Esophagus squamous epithelium (tissue), 5 donors: ENCODE measurements at places on chromosomes 5 and 9.

DNA sequence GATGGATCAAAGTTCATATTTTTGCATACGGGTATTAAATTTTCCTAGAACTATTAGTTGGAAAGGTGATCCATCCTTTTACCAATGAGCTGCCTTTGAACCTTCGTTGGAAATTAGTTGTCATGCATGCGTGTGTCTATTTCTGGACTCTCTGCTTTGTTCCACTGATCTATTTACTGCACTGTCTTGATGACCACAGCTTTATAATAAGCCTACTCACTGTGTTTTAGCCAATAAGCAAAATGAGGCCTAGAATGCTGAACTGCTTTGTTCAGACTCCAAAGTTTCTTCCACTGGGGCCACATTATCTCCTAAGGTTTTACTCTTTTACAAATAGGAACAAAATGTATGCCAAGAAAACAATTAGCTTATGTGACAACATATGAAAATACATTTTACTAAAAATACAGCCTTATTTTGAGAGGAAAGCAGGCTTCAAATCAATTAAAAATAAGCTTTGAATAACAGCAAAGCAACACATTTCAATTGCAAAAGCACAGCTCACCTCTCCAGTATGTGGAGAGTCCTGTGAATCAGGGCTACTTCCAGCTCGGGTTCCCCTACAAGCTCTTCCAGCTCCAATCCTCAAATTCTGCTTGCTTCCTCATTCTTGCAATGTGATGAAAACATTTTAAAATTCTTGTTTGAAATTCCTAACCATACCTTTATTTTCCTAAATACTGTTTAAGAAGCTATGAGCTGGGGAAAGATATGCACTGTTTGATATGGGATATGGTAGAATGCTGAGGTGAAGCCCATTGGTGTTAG is 72.0 kb downstream of the RETREG1 start:
- DNase-seq, result no peak

DNA sequence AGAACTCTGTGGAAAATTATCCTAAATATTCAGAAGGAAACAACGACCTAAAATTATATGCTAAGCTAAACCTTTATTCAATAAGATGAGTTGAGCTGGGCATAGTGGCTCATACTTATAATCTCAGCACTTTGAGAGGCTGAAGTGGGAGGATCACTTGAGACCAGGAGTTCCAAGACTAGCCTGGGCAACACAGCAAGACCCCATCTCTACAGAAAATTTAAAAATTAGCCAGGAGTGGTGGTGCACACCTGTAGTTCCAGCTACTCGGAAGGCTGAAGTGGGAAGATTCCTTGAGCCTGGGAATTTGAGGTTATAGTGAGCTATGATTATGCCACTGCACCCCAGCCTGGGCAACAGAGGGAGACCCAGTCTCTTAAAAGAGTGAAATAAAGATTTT is 51.6 kb downstream of the DCAF10 start:
- no peak for DNase-seq

DNA sequence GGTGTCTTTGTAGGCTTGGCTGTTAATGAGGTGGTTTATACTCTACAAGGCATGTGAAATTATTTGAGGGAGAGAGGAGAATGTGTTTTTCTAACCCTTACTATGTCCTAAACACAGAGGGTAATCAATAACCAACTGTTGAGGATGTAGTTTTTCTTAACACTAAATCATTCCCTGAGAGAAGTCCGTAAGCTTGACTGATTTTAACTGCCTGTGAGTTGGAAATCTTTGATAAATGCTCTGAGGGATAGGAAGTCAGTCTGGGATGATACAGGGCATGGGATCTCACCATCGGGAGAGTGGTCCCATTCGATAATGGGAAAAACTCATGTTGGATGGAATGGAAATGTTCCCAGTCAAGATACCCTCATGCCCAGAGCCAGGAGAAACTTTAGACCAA is 249.6 kb downstream of the PDZD2 start:
- DNase-seq, result no peak

- no peak for DNase-seq
Measured at GRCh38 chr5:101418713-101419118, 515.6 kb upstream of the ST8SIA4 start.

DNA sequence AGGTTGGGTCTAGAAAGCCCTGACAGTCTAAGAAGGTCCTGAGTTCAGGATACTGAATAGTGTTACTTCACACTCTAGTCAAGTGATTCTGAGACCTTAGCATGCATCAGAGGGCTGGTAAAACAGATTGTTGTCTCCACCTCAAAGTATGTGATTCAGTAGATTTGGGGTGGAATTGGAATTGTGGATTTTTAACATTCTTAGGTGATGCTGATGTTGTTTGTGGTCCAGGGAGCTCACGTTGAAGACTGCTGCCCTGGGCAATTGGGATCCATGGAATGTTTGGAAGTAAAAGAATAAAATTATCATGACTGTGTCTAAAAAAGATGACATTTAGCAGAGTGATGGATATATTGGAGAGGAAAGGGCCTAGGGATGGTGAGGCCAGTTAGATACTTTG is 75.6 kb downstream of the VCAN start:
- DNase-seq, result no peak

DNA sequence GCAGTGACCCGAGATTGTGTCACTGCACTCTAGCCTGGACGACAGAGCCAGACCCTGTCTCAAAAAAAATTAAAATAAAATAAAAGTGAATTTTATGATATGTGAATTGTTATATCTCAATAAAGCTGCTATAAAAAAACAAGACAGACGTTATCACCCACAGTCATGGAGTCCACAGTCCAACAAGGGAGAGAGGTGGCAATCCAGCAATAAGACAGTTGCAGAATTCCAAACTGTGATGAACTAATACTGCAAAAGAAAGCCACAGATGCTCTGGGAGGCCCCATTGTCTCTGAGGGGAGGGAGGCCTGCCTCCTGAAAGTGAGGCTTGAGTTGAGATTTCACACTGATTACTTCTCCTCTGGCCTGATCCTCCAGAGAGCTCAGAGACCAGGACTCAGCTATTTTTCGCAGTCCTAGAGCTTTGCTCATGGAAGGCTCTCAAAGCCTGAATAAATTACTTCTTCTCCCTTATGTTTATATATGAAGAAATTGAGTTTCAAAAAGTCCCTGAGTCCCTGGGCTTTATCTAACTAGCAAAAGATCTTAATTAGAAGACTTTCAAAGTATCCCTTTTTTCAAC is 28.0 kb downstream of the CCNJL start:
- DNase-seq, result no peak

DNA sequence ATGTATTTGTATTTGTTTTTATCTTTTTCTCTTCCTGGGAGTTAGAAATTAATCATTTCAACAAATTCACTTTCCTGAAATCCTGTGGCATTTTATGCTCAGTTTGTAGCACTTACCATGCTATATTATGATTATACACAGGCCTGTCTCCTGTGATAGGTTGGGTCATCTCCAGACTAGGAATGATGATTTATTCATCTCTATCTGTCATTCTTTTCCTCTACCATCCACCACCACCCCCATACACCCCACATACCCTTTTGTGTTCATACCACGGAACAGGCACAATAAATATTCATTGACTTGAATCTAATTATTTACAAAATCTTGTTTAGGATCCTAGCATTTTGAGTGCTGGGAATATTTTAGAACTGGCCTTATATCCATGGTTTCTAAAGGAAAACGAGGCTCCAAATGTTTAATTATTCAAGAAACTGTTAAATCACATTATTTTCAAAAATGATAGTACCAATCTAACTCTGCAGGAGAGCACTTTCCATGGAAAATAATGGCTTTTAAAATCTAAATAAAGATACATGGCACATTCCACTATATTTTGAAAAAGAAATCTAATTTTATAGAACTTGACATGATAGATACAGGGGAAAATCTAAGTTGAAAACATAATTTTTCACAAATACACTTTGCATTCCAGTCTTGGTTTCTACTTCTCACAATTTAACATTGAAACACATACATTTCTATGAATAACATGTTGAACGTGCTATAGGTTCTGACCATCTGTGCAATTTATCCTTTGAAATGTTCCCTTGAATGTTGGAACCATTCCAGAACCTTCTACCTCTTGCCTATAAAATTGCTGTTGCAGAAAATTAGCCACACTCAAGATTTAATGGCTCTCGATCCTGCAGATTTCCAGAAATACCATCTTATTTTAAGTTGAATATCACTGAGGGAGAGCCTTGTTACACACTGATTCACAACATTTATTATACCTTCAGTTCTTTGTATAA is 89.3 kb downstream of the STARD4 start:
- DNase-seq, result no peak

DNA sequence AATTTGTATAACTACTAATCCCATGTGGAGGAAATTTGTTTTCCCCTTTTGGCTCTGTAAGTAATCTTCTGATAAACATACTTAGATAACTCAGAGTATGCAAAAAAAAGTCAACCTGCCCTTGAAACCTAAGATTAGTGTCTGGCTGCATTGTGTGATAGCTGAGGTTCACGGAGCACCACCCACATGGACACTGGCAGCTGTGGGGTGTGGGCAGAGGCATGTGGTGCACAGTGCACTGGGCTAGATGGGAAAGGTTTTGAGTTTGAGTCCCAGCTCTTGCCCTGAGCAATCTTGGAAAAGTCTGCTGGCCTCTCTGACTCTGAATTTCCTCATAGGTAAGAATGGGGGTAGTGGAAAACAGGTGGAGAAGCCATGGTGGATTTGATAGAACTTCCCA is 75.1 kb downstream of the PLCXD3 start:
- no peak for DNase-seq

DNA sequence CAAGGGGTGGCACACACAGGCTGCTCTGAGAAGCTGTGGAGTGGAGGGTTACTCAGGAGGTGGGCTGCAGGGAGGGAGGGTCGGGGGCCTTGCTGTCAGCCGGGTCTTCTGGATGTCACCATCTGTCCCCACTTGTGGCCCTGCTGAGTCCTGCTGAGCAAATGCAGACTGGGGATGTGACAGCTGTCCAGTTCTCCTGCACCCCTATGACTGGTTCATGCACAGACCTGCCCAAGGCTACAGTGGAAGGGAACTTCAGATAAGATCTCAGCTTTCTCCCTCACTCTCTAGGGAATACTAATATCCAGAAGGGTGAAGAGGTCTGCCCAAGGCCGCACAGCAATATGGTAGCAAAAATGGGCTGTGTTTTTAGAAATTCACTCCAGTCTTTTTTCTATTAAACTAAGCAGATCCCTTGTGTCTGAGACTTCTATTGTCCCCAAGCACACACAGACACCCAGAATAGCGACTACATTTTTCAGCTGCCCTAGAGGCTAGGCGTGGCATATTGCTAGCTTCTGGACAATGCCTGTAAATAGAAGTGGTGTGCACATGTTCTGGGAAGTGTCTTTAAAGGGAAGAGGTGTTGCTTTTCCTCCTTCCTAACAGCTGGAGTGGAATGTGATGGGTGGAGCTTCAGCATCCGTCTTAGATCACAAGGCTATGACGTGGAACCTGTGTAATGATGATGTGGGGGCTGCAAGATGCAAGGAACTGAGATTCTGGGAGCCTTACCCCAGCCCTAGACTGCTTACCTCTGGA is 51.1 kb upstream of the TBC1D2 start:
- no peak for DNase-seq

DNA sequence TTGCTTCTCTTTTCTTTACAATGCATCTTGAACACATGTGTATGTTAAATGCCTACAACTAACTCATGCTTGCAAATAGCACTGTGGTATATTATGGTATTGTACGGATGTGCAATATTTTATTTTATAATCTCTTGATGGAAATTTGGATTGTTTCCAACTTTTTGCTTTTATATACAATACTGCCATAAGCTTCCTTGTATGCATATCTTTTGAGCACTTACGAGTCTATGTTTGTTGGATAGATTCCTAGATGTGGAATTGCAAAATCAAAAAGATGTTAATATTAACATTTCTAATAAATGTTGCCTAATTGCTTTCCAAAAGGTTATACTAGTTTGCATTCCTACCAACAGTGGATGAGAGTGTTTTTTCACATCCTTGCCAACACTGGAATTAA is 3.4 kb upstream of the GALNT12 start:
- no peak for DNase-seq

DNA sequence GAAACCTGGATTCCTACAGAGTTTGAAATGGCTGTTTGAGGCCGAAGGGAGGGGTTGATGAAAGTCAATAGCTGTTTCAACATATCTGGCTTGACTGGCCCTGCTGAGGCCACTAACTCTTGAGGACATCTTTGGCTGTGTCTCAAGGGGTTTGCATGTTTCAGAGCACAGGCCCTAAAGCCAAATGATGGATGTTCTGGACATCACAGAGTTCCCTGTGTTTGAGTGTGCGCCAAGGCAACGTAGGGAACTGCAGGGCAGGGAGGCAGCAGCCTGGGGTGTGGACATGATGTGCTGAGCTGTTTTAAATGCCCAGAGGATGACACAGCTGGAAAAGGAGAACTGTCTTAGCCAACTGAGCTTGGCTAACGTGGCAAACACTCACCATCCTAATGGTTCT is 89.6 kb downstream of the RAPGEF1 start:
- DNase-seq, result no peak

DNA sequence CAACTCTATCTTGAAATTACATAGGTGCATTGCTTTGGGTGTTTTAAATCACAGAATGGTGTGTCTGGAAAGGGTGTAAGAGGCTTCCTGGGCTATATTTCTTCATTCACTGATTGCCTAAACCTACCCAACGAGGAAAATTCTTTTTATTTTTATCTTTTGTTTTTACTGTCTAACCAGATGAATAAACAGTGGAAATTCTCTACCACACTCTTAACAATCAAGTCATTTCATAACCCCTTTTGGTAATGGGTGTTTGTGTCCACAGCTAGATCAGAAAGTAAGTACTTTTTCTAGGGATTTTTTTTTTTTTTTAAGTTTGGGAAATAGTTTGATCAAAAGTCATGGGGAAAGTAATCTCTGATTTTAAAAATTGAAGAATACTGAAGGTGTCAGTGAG is 27.6 kb upstream of the C5orf47 start:
- no peak for DNase-seq

DNA sequence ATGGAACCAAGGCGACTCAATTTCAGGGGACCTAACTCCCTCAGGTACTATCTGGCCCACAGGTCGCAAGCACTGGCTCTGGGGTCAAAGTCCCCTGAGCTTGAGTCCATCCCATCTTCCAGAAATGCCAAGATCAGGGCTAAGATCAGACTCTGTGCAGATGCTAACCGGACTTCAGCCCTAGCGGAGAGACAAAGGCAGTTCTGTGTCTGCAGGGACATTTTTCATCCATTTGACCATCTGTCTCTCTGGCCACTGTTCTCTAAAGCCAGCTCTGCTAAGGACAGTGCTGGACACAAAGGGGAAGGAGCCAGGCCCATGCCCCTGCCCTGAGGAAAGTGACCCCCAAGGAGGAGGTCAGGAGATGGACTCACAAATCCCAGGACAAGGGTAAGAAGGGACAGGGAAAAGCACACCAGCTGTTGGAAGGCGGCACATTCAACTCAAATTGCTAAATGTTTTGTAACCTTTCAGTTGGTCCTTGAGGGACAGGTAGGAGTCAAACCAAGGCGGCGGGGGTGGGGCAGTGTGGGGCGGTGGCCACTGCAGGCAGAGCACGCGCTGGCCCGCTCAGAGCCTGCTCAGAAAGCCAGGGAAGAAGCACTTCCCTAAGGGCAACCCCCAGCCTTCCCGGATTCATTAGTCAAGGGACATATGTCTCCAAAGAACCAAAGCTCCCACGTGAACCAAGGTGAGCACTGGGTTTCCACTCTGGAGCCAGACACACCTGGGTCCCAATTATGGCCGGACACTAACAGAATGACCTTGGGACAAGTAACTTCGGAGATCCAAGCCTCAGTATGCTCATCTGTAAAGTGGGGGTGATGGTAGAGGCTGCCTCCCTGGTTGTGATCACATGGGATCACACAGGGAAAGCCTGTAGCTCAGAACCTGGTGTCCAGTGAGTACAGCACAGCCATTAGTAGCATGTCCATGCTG is 42.8 kb downstream of the STK10 start:
- DNase-seq, result no peak
